ENCODE measurements at places on chromosomes 4 and X. TPM values are rescaled to one million over a fixed set of nuclear protein-coding genes. Genes with fewer than 3 reads are reported as not detected.
A peak's percentile ranks its signal among the peaks of the same experiment; 100 is the strongest.

- no peak for DNase-seq
Observed at GRCh38 chrX:118971552-118971951, 2.9 kb upstream of the LONRF3 start.

DNA sequence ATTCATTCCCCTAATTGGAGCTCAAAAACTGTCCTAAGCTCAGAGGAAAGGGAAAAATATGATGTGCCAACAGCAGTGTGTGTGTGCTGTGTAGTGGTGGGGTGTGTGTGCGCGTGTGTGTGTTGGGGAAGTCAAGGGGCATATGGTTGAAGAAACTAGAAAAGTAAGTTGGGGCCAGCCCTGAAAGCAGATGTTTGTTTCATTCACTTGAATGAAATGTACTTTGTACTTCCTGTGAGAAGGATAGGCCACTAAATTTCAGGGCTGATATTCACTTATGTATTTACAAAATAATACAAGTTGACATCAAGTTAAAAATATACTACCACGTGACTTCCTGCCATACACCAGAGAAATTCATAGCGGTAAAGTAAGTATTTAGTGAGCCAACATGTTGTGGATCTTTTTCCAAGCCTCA lies 151.3 kb upstream of the JADE1 start:
- no peak for DNase-seq

DNA sequence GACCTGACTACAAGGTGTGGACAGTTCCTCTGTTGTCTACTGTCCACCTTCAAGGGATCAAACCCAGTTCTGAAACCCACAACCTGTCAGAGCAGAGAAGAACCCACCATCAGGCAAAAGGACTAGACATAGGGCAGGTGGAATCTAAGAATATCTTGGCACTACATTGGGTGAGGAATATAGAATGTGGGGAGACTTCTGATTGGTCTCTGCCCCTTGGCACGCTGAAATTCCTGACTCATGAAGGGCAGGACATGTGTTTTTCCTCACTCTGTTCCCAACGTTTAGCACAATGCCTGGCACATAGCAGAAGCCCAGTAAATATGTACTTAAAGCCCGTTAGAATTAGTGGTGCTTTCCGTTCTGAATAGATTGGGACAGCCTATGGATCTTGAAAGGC lies 59.3 kb downstream of the TSPAN7 start:
- DNase-seq = no peak

DNA sequence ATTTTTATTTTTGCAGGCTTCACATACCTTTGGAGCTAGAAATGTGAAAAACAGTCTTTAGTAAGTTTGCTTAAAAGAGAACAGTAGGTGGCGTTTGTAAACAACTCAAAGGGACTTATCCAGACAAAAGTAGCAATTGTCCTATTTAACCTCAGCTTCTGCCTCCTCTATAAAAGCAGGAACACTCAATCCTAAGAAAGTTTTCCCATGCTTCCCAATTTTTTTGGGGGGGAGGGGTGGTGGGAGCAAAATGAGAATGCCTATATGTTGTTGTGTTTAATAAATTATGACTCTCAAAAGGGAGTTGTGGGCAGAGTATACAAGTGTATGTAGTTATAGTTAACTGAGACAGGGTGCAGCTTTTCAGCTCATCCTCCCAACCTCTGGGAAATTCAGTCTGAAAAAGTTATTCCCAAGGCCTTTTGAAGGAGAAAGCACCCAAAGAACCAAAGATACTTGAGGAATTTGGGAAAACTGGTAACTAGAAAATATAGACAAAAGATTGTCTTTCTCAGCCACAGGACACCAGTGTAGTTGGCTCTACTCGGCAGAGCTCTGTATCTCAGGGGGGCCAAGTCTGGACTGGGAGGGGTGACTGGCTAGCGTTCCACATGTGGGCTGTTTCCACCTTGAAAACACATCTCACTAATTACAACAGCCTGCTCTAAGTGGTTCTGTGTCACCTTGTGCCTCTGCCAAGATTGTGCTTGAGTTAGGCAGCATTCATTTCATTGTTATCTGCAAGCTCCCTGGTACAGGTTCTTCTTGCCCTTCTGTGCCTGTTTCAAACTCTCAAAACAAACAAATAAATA lies 2.8 kb downstream of the SFRP2 start:
- peak; percentile 52 for DNase-seq

DNA sequence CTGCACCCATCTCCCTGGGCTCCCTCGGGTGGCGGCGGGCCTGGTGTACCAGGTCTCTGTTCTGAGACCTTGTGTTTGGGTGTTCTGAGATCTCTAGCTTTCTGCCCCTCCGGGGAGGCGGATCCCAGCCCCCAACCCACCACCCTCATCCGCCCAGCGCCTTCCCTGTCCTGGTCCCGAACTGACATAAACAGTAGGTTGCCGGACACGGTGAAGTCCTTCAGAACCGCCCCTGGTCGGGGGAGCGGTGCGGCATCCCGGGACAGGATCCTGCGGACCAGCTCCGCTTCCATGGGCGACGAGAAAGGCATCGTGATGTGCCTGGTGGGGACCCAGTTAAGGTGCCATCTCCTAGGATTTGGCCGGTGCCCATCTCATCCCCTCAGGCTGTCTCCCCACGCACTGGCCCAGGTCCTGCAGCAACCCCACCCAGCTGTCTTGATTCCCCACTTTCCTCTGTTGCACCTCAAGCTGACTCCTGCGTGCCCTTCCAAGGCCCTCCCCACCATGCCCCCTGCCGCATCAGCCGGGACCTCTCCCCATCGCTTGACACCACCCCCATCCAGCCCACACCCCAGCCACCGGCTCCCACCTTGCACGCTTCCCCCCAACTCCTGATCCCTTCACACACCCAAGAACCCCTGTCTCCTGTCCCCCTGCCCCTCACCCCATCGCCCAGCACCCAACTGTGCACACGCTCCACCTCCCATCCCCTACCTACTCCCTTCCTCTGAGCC lies 900 bp downstream of the CTAG2 start:
- DNase-seq = no peak

DNA sequence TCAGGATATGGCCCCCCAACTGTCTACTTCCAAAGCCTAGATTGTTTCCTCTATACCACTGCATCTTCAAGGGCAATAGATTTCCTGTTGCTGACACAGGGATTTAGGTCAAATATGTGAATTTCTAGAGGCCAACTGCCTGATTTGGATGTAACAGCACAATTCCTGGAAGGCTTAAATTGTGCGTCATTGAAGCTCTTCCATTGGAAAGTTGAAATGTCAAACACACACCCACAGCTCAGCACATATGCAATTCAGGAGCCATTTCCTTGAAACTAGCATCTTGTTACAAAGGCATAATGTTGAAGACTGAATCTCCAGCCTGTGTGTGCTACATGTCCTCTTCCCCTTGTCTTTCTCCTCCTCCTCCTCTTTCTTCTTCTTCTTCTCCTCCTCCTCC lies 158.6 kb downstream of the STK32B start:
- DNase-seq = no peak

DNA sequence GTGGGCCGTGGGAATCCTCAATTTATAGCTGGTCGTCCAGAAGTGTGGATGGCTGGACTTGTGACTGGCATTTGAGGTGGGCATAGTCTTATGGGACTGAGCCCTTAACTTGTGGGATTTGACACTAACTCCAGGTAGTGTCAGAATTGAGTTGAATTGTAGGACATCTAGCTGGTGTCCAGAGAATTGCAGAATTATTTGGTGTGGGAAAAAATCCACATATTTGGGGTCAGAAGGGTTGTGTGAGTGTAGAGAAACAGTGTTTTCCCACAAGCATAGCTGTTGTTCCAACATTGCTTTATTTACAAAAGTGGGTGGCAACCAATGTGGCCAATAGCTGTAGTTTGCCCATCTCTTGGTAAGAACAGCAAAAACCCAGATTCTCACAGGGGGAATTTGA lies 91.3 kb downstream of the MOSPD2 start:
- DNase-seq = peak; percentile 67

DNA sequence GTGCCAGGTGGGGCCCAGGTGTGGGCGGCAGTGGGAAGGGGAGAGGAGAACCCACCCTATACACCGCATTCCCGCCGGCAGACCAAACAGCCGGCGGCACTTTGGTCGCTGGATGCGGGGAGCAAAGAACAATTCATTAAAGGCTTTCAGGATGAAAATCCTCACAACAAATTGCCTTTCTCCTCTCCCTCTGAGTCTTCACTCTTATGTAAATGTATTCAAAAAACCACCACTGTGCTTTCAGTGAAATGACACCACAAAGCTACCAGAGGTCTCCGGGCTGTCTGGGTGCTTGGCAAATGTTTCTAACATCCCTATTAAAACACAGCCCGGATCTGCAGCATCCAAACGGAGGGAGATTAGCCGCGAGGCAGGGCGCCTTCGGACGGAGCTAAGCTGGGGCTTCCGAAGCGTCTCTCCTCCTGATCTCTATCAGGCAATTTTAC lies 171.8 kb upstream of the TBL1X start:
- no peak for DNase-seq

GRCh38 chrX:73076838-73077237 lies 2.5 kb downstream of the PABPC1L2A start:
- no peak for DNase-seq

DNA sequence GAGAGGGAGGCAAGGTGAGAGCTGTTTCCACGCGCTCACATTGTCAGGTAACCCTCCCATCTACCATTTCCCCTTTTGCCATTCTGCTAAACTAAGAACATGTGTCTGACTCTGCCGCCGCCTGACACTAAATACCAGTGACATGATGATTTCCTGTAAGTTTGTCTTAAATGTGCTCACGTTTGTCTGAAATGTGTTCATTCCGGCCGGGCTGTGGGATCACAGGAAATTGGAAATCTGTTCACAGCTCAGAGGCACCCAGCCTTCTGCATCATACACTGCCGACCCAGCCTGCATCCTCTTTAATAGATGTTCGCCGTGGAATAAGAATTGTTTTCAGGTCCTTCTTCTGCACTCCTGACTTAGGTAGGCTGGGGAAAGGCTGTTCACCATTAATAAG lies 336.2 kb upstream of the PPARGC1A start:
- DNase-seq = no peak

- no peak for DNase-seq
Observed at GRCh38 chr4:38605753-38606586, 58.0 kb upstream of the KLF3 start.

- DNase-seq = no peak
Observed at GRCh38 chr4:164108971-164109370, 614.5 kb downstream of the TMA16 start.

DNA sequence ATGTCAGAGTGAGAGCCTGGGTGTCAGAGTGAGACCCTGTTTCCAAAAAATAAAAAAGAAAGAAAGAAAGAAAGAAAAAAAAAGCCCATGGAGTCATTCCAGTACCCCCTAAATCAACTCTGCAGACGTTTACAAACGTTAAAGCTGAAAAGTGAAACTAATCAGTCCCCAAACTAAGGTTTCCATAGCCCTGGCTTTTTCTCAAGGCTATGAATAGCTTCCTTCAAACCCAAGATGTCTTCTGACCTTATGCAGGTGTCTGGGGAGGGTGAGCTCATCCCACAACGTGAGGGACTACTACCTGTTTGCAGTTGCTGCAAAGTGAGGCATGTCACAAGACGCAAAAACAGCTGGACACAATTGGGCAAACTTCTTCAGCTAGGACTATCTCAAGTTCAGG lies 144.0 kb downstream of the SH3KBP1 start:
- no peak for DNase-seq

GRCh38 chr4:1597021-1597931 lies 86.8 kb downstream of the FAM53A start:
- no peak for DNase-seq

- no peak for DNase-seq
Observed at GRCh38 chr4:145277011-145277410, 96.6 kb upstream of the OTUD4 start.

GRCh38 chrX:134006484-134007161 lies 21.2 kb upstream of the GPC3 start:
- DNase-seq = no peak

GRCh38 chr4:126559961-126560360 lies 1072.8 kb upstream of the INTU start:
- DNase-seq = no peak

DNA sequence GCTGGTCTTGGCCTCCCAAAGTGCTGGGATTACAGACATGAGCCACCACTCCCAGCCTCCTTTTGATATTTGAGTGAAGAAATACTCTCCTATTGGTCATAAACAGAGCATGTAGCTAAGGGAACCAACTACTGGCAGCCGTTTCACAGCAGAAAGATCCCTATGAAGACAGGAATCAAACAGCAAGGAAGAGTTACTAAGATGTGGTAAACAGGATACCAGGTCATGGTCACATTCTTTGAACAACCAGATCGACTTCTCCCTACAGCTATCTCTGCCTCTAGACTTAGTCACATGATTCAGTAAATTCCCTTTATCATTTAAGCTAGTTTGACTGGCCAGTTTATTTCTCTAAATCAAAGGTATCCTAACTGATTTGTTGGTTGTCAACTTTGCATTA lies 9.0 kb upstream of the HNRNPD start:
- DNase-seq = no peak

DNA sequence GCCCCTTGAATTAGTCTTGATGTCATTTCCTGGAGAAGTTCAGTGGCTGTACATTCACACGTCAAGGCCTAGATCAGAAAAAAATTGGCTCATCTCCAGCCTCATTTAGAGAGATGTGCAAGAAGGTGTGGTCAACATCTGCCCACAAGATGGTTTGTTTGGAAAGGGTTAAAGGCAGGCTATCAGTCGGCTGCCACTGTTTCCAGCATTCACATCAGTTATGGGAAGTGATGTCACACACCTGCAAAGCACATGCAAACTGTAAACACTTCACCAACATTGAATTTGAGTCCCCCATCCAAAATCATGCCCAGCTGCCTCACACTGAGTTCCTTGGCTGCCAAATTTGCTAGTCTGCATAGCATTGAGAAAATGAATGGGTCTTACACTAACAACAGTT lies 498.3 kb upstream of the INTU start:
- DNase-seq = no peak

DNA sequence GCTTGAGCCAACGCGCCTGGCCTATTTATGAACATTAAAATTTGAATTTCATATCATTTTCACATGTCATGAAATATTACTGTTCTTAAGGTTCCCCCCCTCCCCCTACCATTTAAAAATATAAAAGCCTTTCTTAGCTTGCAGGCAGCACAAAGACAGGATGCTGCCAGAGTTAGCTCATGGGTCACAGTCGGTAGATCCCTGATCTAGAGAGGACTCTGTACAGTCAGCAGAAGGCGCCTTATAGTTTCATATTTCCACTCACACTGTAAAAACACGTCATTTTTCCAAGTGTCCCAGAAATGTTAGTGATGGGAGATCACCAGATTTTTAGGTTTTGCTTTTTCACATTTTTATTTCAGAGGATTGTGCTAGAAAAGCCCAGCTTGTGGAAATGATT lies 12.2 kb downstream of the NOCT start:
- DNase-seq = no peak

The IQSEC2 gene
- total RNA-seq = 20.4 TPM

The IL2 gene
- total RNA-seq = not detected

The PLXNB3 gene
- 1.2 TPM for total RNA-seq

The SAT1 gene
- total RNA-seq = 168 TPM

The TBC1D14 gene
- total RNA-seq = 22.4 TPM

The MAGEH1 gene
- total RNA-seq = 45.3 TPM

The SOD3 gene
- 14.6 TPM for total RNA-seq

Data from M059J (cell line).